ENCODE measurements at places on chromosomes 16 and 17. TPM values are rescaled to one million over a fixed set of nuclear protein-coding genes. Genes with fewer than 3 reads are reported as not detected.

- no peak for DNase-seq
These were observed 17.3 kb downstream of the MRPS23 start for GRCh38 chr17:57832314-57833178.

- DNase-seq, result no peak
These were observed 418.7 kb downstream of the KCNJ2 start for GRCh38 chr17:70588003-70588402.

The COPZ2 gene
- polyA plus RNA-seq, result 181 TPM

GRCh38 chr17:42018339-42018738, 1.1 kb upstream of the DNAJC7 start:
- DNase-seq, result no peak

DNA sequence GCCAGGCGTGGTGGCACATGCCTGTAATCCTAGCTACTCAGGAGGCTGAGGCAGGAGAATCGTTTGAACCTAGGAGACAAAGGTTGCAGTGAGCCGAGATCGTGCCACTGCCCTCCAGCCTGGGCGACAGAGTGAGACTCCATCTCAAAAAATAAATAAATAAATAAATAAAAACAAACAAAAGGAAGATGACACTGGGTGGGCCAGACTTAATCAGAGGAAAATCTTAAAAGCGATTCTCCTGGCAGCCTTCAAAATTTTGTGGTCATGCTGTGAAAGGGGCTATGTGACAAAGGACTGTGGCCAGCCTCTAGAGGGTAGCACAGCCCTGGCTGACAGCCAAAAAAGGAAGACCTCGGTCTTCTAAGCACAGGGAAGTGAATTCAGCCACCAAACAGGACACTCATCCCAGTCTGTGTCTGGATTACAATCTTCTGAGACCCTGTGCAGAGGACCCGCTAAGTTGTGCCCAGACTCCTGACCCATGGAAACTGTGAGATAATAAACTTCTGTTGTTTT, 391.1 kb downstream of the CNTNAP4 start:
- DNase-seq, result no peak

GRCh38 chr17:79626156-79626890, 15.5 kb upstream of the RBFOX3 start:
- no peak for DNase-seq

GRCh38 chr17:73554498-73554897, 89.7 kb downstream of the SDK2 start:
- DNase-seq, result no peak

The MC1R gene
- 4.6 TPM for polyA plus RNA-seq

- peak; percentile 9 for DNase-seq
These were observed 565 bp downstream of the DDX52 start for GRCh38 chr17:37642681-37643080.

All from BJ (cell line).